ENCODE measurements at places on chromosomes 11 and 22.

GRCh38 chr22:39917197-39917643 is 16.3 kb downstream of the GRAP2 start:
- DNase-seq: no peak

DNA sequence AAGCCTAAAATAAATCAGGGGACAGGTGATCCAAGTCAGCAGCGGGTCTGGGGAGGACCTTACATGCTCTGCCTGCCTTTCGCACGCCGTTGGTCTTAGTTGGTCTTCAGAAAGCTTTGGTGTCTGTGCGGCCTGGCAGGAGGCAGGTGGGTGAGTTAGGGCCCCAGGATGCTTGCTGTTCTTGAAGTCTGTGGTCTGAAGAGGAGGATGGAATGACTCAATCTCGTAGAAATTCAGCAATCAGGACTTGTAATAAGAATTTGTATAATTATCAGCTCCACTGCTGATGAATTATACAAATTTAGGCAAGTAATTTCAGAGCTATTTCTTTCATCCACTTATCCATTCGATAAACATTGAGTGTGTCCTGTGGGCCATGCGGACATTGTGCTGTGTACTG is 138.5 kb downstream of the FEZ1 start:
- no peak for DNase-seq

DNA sequence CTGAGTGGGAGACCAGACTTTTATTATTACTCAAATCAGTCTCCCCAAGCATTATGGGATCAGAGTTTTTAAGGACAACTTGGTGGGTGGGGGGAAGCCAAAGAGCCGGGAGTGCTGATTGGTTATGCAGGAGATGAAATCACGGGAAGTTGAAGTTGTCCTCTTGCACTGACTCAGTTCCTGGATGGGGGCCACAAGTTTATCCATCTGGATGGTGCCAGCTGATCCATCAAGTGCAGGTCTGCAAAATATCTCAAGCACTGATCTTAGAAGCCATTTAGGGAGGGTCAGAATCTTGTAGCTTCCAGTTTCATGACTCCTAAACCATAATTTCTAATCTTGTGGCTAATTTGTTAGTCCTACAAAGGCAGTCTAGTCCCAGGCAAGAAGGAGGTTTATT is 53.5 kb upstream of the LMO1 start:
- no peak for DNase-seq

DNA sequence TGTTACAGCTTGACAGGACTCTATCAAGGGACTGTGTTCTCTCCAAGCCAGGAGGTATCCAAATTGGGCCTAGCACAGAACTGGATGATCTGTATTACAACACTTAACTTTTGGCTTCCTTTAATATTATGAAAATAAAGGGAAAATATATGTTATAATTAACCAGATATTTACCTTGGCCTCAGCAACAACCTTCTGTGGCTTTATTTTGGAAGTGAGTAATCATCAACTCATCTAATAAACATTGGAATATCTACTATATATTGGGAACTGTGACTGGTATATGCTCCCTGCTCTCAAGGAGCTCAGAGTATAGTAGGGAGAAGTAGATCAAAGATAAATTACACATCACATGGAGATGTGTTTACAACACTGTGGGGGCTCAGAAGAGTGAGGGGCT is 352.2 kb downstream of the METTL15 start:
- DNase-seq: peak; percentile 48

GRCh38 chr11:60924110-60924905 is at the start of gene TMEM132A:
Gene TMEM132A (plus strand): TSS chr11:60924460. CDS start chr11:60924634, 174 bp downstream.
- DNase-seq: peak; percentile 38

- no peak for DNase-seq
Measured at GRCh38 chr22:47678636-47679287, 916.3 kb downstream of the TBC1D22A start.

- no peak for DNase-seq
Measured at GRCh38 chr11:93221539-93221938, 23.7 kb upstream of the SLC36A4 start.

- no peak for DNase-seq
Measured at GRCh38 chr11:1013631-1013935, 22.9 kb downstream of the MUC6 start.

DNA sequence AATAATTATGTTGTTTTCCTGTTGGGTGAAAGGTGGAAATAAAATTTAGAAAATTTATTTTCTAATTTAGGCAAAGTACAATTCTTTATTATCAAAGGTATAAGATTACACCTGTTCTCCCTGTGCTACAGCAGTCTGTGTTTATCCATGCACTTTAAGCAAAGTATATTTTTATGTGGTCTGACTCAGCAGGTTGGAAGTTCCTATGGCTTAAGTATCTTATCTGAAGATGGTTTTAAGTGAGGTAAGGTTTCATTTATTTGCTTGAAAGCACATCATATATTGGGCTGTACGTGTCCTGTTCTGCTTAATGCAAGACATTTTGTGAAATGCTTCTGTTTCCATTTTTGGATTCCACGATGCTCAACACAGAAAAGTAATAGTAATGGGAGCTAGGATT is 14.6 kb downstream of the PPME1 start:
- DNase-seq: no peak

- no peak for DNase-seq
Measured at GRCh38 chr11:65613091-65613928, 711 bp downstream of the MAP3K11 start.

DNA sequence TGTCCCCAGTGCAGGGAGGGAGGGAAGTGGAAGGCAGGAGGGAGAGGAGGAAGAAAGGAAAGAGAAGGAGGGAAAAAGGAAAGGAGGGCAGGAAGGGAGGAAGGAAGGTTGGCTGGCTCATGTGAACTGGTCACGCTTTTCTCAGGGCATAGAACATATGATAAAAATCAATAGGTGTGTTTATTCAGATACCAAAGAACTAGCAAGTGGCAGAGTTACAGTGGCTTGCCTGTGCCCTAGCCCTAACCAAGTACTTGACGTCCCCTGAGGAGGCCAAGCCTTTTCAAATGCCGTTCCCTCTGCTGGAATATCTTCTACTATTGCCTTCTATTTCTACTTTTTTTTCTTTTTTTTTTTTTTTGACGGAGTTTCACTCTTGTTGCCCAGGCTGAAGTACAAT is 33.5 kb downstream of the CHRDL2 start:
- DNase-seq: no peak

- DNase-seq: no peak
Measured at GRCh38 chr22:39254789-39255298, 10.1 kb upstream of the PDGFB start.

DNA sequence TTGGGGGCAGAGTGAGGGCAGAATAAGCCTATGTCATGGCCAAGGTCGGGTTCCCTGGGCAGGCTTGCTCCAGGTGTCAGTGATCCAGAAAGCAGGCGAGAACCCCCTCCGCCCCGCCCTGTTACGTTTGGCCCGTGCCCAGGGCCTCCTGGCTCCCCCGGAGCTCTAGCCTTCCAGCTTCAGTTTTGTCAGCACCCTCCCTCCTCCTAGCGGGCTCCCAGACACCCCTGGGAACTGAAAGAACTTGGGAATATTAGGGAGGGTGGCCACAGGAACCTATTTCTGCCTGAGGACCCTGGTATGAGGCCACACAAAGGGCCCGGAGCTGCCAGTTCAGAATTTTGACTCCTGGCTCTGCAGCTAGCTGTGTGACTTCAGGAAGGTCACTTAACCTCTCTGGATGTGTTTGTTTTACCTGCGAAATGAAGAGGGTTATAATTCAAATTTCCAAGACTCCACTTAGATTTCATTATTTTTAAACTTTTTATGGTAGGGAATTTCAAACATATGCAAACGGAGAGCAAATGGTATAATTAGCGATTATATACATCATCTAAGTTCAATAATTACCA is 1.2 kb downstream of the TUBA8 start:
- no peak for DNase-seq

DNA sequence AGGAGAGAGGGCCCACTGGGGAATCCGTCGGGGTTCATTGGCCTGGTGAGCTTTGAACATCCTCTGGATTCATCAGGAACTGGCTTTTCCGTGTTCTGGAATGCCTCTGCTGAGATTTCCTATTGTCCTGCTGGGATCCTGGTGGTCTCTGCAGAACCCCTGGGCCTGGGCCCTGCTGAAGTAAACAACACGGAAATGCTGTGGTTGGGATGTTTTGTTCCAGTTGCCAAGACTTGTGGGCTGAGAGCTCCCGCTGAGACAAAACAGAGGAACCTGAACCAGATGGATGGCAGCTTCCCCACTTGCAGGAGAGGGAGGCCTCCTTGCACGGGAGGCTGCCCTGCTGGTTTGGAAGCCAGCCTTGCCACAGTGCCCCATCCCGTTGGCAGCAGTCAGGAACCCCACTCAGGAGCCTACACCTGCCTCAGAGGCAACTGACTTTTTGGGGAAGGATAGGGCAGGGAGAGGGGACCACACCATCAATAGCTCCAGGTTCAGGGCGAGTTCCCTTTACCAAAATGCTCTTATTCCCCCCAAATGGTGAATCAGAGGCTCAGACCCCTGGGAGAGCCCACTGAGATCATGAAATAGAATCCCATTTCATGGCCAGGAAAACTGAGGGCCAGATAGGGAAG is 60.7 kb downstream of the LRRC32 start:
- no peak for DNase-seq

DNA sequence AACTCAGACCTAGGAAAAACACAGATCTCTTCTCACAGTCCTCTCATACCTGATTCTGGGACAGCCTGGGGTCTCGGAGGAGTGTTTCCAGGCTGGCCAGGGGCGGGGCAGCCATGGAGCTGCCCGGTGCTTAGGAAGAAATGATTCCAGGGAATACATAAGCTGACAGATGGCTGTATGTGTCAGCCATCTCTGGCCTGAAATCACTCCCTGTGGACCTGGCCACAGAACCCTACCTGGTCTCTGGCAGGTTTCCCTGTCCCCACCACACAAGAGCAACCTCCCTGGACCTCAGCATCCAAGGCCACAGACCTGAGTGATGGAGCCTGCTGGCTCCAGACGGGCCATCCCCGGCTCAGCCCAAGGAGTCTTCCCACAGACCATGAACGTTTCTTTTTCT is 10.0 kb downstream of the GGA1 start:
- DNase-seq: no peak

GRCh38 chr11:119432484-119433357 is 9.7 kb upstream of the THY1 start:
- DNase-seq: peak; percentile 87

DNA sequence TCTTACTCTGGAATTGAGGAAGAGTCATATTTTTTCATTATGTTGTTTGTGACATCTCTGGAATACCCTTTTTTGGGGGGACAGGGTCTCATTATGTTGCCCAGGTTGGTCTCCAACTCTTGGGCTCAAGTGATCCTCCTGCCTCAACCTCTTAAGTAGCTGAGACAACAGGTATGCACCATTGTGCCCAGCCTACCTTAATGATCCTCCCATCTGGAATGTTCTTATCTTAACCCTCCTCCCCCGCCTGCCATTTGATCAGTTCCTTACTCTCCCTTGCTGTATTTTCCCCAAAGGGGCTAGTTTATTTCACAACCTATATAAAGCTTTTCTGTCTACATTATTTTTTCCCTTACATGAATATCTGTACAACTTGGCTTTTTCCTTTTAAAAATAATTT is 594.7 kb downstream of the METTL15 start:
- no peak for DNase-seq

DNA sequence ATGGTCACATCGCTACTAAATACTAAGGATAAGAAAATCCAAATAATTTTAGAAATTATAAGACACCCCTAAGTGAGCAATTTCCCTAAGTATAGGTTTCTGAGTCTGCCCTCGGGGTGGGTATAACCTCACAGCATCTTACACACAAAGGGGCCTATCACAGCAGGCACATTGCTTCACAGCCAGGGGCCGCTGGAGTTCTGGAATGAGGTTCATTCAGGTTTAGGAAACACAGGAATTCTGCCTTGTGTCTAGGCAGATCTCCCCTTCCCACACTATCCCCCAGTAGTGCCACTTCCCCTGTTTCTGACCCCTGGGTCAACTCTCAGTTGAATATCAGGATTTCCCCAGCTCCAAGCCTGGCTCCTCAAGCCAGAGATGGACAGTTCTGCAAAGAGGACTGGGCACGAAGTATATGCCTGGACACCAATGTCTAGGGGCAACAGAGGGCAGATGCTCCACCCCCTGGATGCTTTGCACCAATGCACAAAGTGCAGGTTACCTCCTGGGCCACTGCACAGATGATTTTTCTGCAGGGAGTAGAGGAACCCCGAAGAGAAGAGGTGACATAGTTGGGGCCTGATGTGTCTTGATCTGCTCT is 11.4 kb downstream of the TUBA8 start:
- DNase-seq: no peak

DNA sequence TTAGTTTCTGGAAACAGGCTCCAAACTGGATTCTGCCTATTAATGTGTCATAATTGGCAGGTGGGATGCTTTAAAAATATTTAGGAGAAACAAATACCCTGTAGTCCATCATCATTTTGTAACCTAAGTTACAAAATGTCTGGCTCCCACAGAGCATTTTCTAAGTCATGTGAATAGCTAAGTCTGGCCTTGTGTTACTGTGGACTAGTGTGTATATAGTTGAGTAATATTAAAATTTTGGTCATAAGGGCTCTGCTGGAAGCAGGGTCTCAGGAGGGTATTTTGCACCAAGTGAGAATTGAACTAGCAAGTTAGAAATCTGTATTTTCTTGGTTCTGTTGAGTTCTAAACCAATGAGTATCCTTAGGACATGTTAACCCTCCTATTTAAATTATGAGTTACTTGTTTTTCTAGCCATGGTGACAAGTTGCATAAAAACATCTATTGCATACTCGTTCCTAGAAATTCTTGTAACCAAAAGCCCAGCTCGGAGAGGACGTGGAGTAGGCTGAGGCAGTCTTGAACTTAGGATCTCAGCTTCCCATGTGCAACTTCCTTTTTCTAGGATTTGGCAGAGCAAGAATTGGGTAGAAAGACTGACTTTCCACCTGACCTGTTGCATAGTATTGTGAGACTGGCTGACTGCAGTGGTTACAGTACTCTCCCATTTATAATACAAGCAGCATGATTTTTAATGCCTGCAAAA is 5.4 kb downstream of the PTPMT1 start:
- DNase-seq: no peak

- DNase-seq: no peak
Measured at GRCh38 chr11:47485107-47485506, 36.2 kb upstream of the RAPSN start.

DNA sequence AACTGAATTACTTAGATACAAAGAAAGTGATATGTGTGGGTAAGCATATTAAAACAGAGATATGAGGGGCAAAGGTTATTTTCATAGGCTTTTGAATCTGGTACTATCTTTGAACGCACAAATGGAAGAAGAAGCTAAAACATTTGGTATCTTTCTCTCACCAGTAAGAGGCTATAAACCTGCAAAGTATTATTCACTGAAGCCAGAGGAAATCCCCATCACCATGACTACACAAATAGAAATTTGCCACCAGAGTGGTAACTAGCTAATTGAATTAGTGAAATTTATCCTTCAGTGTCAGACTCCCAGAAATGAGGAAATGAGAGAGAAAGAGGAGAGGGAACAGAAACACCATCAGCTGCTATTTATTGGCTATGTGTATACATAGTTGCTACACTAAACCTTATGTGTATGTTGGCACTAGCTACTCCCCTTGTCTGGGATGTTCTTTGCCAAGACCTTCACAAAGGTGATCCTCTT is 503.4 kb downstream of the DLG2 start:
- DNase-seq: no peak

DNA sequence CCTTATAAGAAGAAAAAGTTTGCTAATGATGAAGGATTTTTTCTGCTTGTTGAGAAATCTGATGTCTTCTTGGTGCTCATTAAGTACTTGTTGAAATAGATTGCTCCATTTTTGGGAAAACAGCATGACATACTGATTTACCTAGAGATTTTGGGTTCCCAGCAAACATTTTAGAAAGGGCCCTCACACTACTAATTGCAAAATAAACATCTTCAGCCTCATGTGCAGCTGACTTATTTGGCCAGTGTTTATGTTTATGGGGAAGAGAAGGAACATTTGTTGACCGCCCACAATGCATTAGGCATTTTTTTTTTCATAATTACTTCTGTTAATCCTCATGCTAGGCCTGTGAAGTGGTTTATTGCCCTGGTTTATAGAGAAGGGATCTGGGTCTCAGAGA is 40.1 kb downstream of the LDLRAD3 start:
- no peak for DNase-seq

Data from stromal cell of bone marrow (primary cell).